ENCODE measurements at places on chromosomes 4 and X.

- DNase-seq: no peak
These were observed 320.4 kb downstream of the KCNIP4 start for GRCh38 chr4:21628116-21628670.

- DNase-seq: no peak
These were observed 207.0 kb downstream of the ARHGAP24 start for GRCh38 chr4:85681921-85682320.

GRCh38 chr4:71830497-71831190 is 46.8 kb upstream of the GC start:
- no peak for DNase-seq

DNA sequence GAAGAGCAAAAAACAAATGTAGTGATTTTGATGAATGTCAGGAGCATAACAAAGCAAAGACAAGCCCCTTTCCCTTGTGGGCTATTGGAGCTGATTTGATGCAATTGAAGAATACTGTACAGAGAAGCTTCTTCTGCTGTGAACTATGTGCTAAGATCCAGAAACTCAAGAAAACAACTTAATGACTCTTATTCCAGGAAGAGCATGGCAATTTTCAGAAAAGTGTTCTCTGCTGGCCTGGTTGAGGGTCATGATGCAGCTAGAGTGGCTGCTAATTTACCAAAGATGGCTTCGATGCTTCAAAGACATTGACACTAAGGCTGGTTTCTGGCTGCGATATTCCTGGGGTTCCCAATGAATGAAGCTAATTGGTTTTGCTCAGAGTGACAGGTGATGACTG is 45.8 kb downstream of the TNIP3 start:
- DNase-seq: no peak

GRCh38 chrX:71955530-71956120 is 45.0 kb downstream of the NHSL2 start:
- no peak for DNase-seq

DNA sequence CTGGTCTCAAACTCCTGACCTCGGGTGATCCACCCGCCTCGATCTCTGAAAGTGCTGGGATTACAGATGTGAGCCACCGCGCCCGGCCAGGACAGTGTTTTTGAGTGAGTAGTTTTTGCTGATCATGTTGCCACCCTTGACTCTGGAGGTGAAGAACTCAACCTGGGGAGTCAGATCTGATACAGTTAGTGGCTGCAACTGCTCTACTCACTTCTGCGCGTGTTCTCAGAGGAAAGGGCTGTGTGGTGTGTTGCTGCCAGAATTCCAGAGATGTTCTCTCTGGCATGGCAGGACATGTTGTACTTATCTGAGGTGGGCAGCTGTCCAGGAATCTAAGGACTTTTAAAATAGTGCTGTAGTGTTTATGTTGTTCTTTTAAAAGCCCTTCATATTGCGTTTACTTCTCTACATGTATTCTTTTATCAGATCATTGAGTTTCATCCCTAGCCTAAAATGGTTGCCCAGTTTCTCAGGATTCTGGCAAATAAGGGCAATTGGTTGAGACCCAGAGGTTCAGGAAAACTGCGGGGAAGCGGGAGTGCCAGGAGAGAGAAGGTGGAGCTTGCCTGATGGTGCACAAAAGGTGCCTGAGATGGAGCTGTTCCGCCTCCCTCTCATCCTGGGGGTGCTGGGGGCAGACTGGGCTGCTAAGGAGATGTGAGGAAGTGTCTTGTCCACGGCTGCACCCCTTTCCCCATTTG is 97.7 kb downstream of the ARHGAP10 start:
- DNase-seq: no peak

DNA sequence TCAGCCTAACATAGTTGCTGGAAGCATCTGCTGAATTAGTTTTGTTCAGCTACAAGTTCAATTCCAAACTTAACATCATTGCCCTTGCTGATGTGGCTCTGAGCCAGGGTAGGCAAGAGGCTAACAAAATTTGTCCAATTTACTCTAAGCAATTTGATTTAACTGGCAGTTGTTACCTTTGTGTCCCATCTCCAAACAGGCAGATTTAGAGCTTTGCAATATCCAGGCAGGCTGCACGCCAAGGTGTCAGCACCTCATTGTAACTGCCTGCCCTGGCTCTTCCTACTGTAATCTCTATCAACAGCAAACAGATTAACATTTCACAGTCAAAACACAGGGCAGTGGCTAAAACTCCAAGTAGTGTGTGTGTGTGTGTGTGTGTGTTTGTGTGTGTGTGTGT is 2070.6 kb downstream of the PCDH7 start:
- DNase-seq: no peak

Data from GM13977 (cell line).